Calu3 (cell line): ENCODE measurements at places on chromosomes 1 and 21.

DNA sequence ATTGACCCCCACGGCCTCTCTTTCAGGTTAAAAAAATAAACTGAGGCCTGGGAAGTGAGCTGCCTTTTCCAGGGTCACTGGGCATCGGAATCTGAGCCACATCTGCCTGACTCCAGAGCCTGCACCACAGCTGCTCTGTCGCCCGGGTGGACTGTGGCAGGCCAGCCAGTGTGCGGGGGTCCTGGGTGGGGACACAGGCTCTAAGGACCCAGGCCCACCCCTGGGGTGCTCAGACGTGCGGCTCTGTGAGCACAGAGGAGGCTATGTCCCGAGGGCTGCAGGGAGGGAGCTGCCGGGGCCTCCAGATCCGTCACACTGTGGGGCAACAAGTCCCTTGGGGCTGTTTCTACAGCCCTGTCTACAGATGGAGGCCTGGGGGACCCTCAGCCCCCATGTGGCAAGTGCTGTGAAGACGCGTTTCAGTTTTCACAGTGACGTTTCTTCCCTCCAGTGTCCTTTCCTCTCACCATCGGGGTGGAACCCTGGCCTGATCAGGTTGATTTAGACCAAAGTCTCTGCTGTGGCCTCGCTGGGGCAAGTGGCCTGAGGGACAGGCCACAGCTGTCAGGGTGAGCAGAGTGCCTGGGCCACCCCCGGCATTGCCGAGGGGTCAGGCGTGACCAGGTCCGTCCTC is 39.2 kb upstream of the ACTRT2 start:
- no peak for DNase-seq

GRCh38 chr1:223244366-223245103 is 101.5 kb upstream of the TLR5 start:
- peak; percentile 43 for DNase-seq

DNA sequence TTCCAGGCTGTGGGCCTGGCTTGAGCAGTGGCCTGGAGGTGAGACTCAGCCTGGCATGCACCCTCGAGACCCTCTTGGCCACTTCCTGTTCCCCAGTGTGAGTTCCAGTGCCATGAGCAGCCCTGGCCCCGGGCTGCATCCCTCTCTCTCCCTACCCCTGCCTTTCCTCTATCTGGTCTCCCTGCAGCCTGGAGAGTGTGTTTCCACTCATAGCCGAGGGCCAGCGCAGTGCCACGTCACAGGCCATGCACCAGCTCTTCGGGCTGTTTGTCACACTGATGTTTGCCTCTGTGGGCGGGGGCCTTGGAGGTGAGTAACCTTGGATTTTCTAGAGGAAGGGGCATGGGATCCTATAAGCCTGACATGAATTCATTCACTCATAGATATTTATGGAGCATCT is 13.6 kb downstream of the RHBG start:
- no peak for DNase-seq

DNA sequence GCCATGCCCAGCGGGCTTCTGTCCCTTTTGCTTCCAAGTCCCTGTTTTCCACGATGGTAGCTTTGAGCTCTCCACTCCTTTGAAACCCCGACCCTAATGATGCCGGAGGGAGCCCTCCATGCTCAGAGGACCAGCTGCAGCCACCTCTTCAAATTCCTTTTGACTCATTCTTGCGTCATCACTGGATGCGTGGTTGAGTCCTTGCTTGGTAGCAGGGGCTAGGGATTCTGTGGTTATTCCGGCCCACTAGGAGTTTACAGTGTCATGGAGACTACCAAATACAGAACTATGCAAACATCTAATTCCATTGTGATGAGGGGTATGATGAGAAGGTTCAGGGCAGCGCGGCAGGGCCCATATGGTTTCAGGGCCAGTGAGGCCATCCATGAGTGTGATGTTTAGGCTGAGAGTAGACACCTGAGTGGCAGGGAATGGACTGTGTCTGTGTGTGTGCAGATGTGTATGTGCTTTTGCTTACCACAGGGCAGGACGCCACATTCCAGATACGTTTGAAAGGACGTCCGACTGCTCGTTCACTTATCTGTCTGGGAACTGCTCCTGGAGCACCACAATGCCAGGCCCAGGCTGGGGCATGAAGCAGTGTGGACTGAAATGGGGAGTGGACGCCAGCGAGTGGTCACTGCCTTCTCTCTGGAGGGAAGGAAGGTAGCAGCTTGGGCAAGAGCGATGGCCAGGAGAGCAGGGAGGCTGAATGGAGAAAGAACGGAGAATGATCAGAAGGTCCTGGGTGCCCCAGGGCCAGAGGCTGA is 30.4 kb upstream of the ZBTB21 start:
- peak; percentile 16 for DNase-seq

GRCh38 chr1:84571150-84571535 is 3.1 kb downstream of the CTBS start:
- DNase-seq, result no peak

- peak; percentile 28 for DNase-seq
These were observed 167.2 kb upstream of the HMCN1 start for GRCh38 chr1:185566995-185567394.

GRCh38 chr1:13772271-13772670 is 72.3 kb downstream of the PRDM2 start:
- DNase-seq, result no peak

- DNase-seq, result no peak
These were observed 3.8 kb upstream of the CACYBP start for GRCh38 chr1:174995916-174996315.

GRCh38 chr21:44901391-44902074 is 19.2 kb downstream of the ITGB2 start:
- no peak for DNase-seq

DNA sequence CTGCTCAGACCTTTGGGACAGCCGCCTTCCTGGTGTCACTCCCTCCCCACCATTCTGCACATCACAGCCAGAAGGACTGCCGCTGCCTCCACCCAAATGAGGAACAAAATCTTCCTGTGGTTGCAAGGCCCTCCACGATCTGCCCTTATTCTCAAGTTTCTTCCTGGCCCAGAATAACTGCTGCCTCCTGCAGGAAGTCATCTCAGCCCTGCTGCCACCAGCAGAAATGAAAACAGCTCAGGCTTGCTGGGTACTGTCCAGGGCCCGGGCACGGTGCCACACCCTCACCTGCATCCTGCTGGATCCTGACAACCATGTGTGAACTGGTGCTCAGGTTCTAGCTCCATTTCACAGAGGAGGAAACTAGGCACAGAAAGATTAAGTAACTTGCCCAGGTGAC is 2.8 kb downstream of the CLDN19 start:
- DNase-seq, result peak; percentile 43

DNA sequence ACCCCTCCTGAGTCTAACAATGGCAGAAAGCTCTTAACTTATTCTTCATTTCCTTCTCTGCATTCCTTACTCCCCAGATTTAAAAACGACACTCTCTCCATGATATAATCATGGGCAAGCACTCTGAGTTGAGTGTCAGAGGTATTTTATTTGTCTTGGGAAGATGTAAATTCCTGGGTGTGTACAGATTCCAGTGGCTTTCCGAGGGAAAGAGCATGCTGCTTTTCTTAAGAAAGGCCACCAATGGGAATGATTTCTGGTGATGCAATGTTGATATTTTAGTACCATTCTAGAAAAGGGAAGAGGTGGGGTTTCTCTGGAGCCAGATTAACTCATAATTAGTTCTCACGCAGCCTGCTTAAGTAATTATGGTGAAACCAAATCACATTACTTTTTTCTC is 47.8 kb upstream of the BTG3 start:
- no peak for DNase-seq

DNA sequence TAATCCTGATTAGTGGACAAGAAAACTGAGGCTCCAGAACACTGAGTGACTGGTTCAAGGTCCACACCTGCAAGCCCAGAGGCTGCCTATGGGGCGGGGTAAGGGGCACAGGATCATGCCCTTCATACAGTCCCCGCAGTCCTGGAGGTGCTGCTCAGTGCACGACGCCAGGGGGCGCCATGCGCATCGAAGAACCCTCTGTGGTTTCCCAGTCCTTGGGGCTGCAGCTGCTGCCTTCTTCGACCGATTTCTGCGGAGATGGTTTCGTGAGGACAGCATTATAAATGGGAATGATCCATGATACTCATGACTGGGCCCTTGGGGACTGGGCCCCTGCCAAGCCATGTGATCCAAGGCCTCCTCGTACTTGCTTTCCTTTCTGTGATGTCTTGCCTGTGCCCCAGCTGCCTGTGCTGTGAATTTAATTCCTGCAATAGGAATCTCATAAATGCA is 37.1 kb upstream of the ARHGEF10L start:
- DNase-seq, result peak; percentile 84

DNA sequence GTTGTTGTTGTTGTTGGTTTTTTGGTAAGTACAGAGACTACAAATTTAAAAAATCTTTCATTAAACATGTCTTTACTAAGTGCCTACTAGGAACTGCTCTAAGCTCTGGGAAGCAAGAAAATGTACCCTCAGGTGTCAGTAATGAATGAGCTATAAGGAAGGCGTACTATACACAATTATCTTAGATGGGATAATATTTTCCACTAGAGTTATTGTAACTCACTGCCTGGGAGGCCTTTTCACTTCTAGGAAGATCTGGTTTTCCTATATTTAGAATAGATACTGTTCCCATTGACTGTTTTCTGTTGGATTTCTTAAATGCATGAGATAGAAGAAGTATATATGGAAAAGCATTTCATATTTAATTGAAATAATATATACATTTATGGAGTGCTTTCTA is 19.6 kb downstream of the CLIC4 start:
- no peak for DNase-seq

GRCh38 chr21:41009398-41010100 is 158.4 kb upstream of the BACE2 start:
- DNase-seq, result no peak

GRCh38 chr1:89487972-89488371 is 36.7 kb upstream of the LRRC8B start:
- no peak for DNase-seq

- DNase-seq, result no peak
These were observed 486.2 kb upstream of the VAMP3 start for GRCh38 chr1:7284839-7285435.

GRCh38 chr1:93504247-93505033 is 56.5 kb downstream of the FNBP1L start:
- no peak for DNase-seq

DNA sequence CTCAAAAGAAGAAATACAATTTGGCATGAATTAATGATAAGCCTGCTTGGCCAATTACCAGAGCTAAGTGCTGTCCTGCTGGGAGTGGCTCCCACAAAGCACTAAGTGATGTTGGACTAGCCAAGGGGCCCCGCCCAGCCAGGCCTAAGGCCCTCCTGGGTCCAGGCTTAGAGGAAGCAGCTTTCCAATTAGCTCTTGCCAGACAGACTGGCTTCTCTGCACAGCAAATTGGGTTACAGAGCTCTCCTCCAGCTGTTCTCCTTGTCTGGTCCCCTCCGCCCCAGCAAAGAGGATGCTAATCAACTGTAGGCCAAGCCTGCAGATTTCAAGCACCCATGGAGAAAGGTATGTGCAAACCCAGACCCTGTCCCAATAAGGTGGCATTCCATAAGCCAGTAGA is 151.9 kb downstream of the DMRTA2 start:
- no peak for DNase-seq

DNA sequence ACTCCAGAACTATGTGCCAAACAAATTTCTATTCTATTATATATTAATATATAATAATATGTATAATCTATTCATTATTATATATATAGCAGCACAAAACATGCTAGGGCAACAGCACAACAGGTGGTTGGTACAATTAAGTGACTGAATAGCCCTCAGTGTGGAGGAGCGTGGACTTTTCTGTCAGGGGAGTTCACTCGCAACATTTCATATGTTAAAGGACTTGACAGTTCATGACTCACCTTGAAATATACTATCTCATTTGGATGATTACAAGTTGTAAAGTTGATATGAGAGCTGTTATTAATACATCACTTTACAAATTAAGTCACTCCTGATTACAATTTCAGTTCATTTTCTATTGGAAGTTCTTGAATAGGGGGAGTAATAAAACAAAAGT is 178.4 kb downstream of the LHX8 start:
- no peak for DNase-seq

DNA sequence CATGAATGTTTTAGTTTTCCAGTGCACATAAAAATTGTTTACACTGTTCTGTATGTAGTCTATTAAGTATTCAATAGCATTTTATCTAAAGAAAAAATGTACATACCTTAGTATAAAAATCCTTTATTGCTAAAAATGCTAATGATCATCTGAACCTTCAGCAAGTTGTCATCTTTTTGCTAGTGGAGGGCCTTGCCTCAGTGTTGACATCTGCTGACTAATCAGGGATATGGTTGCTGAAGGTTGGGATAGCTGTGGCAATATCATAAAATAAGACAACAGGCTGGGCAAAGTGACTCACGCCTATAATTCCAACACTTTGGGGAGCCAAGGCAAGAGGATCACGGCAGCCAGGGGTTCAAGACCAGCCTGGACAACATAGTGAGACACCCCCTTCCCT is 9.0 kb downstream of the DYNLT5 start:
- DNase-seq, result no peak

- DNase-seq, result peak; percentile 77
These were observed 31.1 kb upstream of the SLC45A3 start for GRCh38 chr1:205711105-205712048.

- no peak for DNase-seq
These were observed 25.3 kb downstream of the SH3BP5L start for GRCh38 chr1:248800459-248800858.

DNA sequence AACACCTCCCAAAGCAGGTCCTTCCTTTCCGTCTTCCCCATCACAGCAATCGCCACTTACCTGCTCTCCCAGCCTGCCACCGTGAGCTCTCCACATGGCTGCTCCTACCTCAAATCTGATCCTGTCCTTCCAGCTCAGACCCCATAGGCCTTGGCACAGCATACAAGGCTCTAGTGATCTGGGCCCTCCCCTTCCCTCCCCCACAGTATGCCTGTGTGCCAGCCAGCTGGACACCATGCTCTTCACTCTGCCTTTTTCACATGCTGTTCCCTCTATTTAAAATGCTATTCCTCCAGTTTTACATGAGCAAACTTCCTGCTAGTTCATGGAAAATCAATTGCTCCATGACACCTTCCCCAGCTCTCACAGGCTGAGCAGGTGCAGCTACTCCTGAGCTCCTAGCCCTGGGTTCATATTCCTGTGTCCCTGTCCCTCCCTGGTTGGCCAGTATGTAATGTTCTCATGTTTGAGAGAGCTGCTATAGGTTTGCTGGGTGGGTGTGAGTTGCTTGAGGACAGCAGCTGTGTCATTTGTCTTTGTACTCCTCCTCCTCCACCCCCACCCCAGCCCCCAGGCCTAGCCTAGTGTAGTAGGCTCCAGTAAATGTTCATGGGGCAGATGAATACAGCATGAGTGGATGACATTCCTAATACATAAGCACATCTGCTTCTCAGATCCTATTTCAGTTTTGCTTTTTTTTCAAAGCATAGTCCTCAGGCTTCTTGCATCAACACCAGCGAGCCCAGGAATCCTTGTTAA is 6.3 kb upstream of the TNNT2 start:
- no peak for DNase-seq
